CD4-positive, CD25-positive, alpha-beta regulatory T cell (primary cell): ENCODE measurements at places on chromosomes 11 and 22. TPM values are rescaled to one million over a fixed set of nuclear protein-coding genes. Genes with fewer than 3 reads are reported as not detected.

The STK33 gene
- polyA plus RNA-seq, result not detected

The TRMT112 gene
- 478 TPM for polyA plus RNA-seq

The HEPHL1 gene
- not detected for polyA plus RNA-seq

The TECTA gene
- not detected for polyA plus RNA-seq

The OSM gene
- polyA plus RNA-seq, result 7.0 TPM

The SRRD gene
- polyA plus RNA-seq, result 34.7 TPM

The OR4A16 gene
- not detected for polyA plus RNA-seq

The TEX12 gene
- 0.44 TPM for polyA plus RNA-seq

The PICALM gene
- 22.6 TPM for polyA plus RNA-seq

The RAB38 gene
- polyA plus RNA-seq, result 0.36 TPM

The CCDC89 gene
- polyA plus RNA-seq, result not detected

The CEP126 gene
- 0.43 TPM for polyA plus RNA-seq

The TP53AIP1 gene
- not detected for polyA plus RNA-seq

The CECR2 gene
- not detected for polyA plus RNA-seq

The DKK3 gene
- polyA plus RNA-seq, result 1.9 TPM

The CD3D gene
- 1,156 TPM for polyA plus RNA-seq

The POLDIP3 gene
- 68.4 TPM for polyA plus RNA-seq

The OR51I1 gene
- not detected for polyA plus RNA-seq

The HBE1 gene
- polyA plus RNA-seq, result not detected

The MMP10 gene
- not detected for polyA plus RNA-seq

The SCGB1C1 gene
- not detected for polyA plus RNA-seq

The HORMAD2 gene
- polyA plus RNA-seq, result not detected

The TH gene
- polyA plus RNA-seq, result not detected

The APOA5 gene
- polyA plus RNA-seq, result not detected

The SYCE3 gene
- polyA plus RNA-seq, result not detected

The PGR gene
- not detected for polyA plus RNA-seq

The DEUP1 gene
- polyA plus RNA-seq, result not detected

The TMPRSS6 gene
- polyA plus RNA-seq, result 0.12 TPM

The MALAT1 gene
- polyA plus RNA-seq, result 3,603 TPM

The CSTF3 gene
- polyA plus RNA-seq, result 16.0 TPM

The LRRC55 gene
- polyA plus RNA-seq, result not detected

The C22orf31 gene
- not detected for polyA plus RNA-seq

The MAPK8IP2 gene
- not detected for polyA plus RNA-seq

The THRSP gene
- polyA plus RNA-seq, result 0.20 TPM

The CCDC73 gene
- not detected for polyA plus RNA-seq

The PYGM gene
- polyA plus RNA-seq, result not detected

The CCDC188 gene
- not detected for polyA plus RNA-seq

The SF3A1 gene
- polyA plus RNA-seq, result 72.3 TPM

The CRYBB3 gene
- not detected for polyA plus RNA-seq

The C1QTNF6 gene
- 2.4 TPM for polyA plus RNA-seq

The KDM4E gene
- polyA plus RNA-seq, result not detected

The P4HA3 gene
- polyA plus RNA-seq, result not detected

The CRYBA4 gene
- 0.59 TPM for polyA plus RNA-seq

The TMEM45B gene
- polyA plus RNA-seq, result 3.7 TPM

The TRMU gene
- polyA plus RNA-seq, result 17.8 TPM

The NPAS4 gene
- not detected for polyA plus RNA-seq

The PRG3 gene
- polyA plus RNA-seq, result not detected

The RAC2 gene
- polyA plus RNA-seq, result 1,162 TPM

The TCN2 gene
- polyA plus RNA-seq, result 1.1 TPM
